ENCODE measurements at places on chromosomes 6 and 20.

GRCh38 chr6:110687326-110687725 is 127.9 kb downstream of the CDK19 start:
- DNase-seq, result no peak

- no peak for DNase-seq
Observed at GRCh38 chr6:117915846-117916245, 8.8 kb downstream of the SLC35F1 start.

DNA sequence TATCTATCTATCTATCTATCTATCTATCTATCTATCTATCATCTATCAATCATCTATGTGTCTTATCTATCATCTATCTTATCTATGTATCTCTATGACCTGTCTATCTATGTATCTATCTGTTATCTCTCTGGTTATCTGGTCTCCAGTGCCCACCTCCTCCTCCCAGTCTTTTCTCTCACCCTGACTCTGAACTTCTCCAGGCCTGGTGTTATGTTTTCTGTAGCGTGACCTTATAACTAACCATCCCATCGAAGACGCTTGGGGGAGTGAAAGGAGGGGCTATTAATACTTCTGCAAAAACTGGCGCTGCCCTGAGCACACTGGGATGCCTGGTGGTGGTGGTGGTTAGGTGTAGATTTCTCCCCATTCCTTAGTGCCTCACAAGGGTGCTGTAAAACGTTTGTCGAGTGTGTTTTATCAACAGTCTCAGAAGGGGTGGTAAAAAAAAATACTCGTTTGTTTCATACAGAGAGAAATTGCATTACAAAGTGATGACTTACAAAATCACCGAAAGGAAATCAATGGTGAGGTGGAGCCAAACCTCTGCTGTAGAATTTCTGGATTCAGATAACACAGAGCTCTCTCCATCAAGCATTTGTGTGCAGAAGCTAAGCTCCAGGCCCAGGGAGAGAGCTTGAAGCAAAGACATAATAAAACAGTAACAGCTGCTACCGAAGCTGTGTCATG is 156.2 kb downstream of the BCAS1 start:
- DNase-seq, result no peak

DNA sequence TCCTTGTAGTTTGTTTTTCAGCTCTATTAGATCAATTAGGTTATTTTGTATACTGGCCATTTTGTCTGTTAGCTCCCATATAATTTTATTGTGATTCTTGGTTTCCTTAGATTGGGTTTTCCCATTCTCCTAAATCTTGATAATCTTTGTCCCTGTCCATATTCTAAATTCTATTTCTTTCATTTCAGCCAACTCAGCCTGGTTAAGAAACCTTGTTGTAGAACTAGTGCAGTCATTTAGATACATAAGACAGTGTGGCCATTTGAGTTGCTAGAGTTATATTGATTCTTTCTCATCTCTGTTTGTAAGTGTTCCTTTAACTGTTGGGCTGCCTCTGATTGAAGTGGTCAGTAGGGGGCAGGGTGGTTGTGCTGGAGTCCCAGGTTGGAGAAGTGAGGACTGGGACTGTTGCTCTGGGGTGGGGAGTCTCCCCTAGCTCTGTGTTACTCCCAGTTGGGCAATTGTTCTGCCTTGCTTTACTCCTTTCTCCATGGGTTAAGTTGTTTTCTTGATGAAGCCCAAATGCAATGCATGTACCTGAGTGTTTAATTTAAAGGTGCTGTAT is 98.8 kb upstream of the NRN1 start:
- no peak for DNase-seq

GRCh38 chr6:98054453-98054852 is 771.4 kb upstream of the MMS22L start:
- no peak for DNase-seq

DNA sequence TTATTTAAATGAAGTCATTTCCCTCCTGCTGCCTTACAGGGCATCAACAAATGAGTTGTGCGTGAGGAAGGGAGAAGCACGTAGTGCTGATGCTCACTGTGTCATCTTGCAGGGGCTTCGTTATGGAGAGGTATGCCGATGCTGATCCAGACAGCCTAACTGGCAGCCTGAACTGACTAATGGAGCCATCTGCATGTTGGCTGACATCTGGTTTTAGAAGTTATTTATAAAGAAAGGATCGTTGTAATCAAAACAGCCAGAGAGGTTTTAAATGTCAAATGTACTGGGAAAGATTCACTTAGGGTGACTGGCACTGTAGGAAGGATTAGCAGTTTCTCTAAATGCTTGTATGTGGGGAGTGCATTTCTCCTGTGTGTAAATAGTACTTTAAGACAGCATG is 54.6 kb downstream of the FARS2 start:
- no peak for DNase-seq

DNA sequence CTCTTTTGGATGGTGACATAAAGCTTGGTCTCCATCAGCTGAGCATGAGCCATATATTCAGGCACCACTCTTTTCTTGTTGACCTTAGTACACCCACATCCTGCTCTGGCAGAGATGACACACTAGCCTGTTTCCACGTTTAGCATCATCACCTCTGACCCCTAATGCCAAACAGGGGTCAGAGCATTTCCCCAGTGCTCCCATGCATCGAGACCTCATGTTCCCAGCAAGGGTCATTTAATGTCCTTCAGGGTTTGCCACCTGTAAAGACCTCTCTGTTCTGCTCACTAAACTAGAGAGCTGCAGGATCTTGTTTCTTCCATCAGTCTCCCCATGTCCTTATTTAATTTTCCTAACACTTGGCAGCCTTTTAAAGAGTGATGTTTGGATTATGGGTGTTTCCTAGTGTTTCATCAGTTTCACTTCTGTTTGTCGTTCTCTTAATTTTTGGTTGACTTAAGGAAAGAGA is 97.5 kb downstream of the AIG1 start:
- DNase-seq, result no peak

- DNase-seq, result no peak
Observed at GRCh38 chr6:52015953-52016352, 71.5 kb downstream of the PKHD1 start.

DNA sequence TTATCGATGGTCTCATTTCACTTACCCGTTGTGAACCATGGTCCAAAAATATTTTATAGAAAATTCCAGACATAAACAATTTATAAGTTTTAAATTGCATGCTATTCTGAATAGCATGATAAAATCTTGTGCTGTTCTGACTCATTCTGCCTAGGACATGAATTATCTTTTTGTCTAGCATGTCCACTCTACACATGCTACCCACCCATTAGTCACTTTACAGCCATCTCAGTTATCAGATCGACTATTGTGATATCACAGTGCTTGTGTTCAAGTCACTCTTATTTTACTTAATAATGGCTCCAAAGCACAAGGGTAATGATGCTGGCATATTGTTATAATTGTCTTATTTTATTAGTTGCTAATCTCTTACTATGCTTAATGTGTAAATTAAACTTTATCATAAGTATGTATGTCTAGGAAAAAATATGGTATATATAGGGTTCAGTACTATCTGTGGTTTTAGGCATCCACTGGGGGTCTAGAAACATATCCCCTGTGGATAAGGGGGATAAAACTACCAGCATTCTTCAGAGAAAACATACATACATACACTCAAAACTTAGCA is 252.0 kb upstream of the HTR1E start:
- no peak for DNase-seq

DNA sequence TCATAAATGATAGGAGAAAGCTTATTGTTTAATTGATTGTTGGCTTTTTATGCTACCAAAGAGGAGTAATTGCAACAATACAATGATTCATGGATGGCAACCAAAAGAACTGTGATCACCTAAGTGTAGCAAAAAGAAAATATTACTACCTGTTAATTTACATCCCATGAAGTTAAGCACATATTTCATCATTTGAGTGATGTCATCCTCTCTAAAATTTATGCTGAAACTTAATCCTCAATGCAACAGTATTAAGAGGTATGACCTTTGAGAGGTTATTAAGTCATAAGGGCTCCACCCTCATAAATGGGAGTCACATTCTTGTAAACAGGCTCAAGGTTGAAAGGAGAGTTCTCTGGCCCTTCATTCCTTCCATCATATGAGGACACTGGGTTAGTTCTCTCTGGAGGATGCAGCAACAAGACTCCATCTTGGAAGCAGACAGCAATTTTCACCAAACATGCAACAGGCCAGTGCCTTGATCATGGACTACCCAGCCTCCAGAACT is 190.6 kb upstream of the GRIK2 start:
- DNase-seq, result no peak

DNA sequence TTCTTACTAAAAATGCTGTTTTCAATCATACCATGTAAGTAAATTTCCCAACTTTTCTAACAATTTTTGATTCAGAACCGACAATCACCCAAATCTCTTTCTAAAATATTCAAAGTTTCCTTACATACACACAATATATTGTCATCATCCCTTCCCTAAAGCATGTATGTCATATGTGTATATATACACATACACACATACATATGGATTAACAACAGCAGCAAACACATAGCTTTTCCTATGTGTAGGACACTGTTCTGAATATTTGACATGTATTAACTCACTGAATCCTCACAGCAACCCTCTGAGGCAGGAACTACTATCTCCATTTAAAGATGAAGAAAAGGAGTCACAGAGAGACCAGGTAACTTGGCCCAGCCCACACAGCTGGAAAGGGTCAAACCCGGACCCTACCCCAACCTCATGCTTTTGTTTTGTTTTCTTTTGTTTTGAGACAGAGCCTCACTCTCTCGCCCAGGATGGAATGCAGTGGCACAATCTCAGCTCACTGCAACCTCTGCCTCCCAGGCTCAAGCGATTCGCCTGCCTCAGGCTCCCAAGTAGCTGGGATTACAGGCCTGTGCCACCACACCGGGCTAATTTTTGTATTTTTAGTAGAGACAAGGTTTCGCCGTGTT is 7.2 kb downstream of the FYN start:
- DNase-seq, result no peak

Data from activated T-cell treated with anti-CD3 and anti-CD28 coated beads for 1 hour (primary cell).